ENCODE measurements at places on chromosomes 6 and 20.
A peak's percentile ranks its signal among the peaks of the same experiment; 100 is the strongest.

DNA sequence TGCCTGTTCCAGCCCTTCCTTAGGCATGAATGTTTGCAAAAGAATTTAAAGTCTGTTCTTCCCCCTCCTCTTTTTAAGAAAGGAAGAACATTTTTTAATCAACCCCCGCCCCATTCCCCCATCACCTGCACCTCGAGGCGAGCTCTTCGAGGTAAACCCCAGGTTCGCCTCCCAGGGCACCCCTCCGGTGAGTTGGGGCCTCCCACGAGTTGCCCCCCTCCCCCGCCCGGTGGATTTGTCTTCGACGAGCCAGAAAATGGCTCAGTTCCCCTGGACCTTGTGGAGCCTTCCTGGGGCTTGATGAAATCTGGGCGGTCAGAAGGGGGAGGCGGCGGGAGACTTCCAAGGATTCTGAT is 256 bp upstream of the OVOL2 start:
- DNase-seq = no peak

DNA sequence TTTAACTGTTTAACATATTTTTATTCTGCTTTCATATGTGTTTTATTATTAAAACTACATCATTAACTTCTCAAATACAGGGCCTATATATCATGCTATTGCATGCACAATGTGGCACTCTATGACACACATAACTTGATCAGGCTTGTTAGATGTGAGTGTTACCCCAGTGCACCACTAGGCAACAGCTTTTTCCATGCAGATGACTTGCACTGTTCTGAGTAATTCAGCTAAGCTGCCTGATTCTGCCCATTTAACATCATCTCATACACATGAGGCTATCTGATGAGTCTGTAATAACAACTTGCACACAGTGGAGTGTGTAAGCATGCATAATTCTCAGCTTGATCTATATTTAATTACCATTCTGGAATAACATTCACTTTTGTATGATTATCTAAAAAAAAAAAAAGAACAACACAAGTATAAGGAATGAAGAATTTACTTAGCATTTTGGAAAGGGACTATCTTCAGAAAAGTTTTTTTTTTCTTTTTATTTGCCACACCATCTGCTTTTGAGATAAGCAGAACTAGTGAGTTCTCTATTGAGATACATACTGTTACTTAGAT is 83.1 kb downstream of the GRM1 start:
- no peak for DNase-seq

DNA sequence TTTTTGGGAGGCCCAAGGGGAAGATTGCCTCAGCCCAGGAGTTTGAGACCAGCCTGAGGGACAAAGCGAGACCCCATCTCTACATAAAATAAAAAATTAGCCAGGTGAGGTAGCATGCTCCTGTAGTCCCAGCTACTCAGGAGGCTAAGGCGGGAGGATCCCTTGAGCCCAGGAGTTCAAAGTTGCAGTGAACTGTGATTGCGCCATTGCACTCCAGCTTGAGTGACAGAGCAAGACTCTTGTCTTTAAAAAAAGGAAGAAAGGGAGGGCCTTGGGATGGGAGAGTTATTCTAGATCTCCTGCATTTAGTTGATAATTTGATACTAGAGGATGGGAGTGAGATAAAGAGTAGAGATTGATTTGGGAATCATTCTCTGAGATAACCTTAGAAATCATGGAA is 68.1 kb downstream of the ITCH start:
- DNase-seq = no peak

DNA sequence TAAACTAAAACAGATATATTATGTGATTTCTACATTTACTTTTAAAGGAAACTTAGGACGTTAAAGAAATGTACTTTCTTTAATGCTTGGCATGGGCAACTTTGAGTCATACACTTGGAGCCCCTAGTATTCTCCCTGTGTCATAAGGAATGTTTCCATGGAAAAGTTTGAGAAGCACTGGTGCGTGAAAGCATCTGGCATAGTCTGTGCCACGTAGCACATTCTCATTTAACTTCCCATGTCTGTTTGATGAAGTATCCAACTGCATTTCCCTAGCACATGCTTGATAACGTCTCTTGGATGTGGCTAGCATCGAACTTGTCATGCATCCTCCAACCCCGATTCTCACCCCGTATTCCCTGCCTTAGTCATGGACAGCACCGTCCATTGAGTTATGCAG is 172.0 kb downstream of the TBC1D7 start:
- no peak for DNase-seq

DNA sequence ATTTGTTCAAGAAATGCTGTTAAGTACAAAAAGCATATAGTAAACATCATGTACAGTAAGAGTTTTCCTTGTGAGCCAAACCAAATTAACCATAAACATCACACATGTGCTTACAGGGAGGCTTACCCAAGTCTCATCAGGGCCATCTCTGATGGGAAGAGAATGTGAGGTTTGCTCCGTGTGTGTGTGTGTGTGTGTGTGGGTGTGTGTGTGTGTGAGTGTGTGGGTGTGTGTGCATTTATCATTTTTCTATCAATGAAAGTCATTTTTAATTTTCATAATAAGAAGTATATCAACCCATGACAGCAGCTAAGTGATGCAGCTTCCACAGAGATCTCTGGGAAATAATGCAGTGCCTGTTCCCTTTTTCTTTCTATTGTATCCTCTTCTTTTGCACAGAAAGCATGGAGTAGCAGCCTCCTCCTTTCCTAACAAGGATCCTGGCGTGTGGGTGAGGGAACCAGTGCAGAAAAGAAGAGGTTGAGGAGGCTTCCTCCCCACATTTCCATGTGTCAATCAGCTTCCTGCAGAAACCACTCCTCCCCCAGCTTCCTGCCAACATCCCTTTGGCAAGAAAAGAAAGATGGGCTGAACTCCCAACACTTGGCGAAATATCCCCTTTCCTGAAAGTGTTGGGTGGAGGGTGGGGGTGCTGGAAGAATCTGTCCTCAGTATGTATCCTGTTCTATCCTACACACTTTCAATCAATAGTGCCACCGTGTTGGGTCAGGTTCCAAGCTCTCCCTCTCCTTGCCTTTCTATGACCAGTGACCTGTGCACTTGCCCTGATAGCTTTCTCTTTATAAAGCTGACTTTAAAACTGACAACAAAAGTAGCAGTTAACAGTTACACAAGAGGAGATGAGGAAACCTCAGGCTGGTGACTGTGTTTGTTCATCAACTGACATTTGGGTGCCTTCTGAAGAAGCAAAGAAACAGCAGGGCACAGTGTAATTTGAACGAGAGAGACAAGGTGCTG is 251.8 kb upstream of the CITED2 start:
- DNase-seq = peak; percentile 28

GRCh38 chr6:15288856-15289255 is 43.0 kb downstream of the JARID2 start:
- DNase-seq = no peak

DNA sequence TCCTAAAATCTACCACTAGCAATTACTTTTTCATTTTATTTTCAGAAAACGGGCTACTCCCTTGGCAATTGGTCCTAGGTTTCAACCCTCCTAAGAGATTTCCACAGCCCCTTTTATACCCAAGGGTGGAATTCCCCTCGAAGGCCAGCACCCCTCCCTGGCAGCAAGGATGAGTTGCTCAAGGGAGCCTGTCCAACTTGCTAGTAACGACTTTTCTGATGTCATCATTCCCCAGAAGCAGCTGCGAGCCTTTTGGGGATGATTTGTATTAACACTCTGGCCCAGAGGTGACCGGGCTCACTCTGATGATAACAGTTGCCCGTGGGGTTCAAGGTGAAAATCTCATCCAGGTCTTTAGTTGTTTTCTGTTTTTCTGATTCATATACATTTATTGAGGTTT is 30.7 kb upstream of the NAA20 start:
- peak; percentile 34 for DNase-seq

DNA sequence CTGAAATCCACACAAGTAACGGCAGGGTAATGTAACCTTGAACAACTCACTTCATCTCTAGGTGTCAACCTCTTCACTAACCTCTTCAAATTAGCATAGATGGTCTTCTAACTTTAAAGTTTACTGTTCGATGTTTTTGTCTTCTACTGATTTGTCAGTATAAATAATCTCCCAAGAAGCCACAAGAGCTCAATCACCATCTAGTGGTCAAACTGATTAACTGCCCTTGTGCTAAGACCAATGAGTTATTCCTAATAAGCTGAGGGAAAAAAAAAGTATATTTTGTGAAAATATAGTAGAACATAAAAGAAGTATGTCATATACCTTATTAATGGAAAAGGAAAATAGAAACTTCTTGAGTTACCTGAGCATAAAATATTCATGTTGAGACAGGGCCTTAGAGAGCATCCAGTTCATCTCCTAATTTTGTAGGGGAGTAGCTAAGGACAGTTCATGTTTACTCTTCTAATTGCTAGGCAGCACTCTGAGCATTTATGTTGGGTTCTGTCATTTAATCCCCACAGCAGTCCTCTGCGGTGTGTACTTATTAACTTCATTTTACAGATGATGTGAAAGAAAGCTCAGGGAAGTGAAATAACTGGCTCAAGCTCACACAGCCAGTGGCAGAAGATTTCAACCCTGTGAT is 317.1 kb downstream of the ESR1 start:
- peak; percentile 60 for DNase-seq

- DNase-seq = no peak
These were observed 4.1 kb upstream of the C6orf141 start for GRCh38 chr6:49546331-49546730.

DNA sequence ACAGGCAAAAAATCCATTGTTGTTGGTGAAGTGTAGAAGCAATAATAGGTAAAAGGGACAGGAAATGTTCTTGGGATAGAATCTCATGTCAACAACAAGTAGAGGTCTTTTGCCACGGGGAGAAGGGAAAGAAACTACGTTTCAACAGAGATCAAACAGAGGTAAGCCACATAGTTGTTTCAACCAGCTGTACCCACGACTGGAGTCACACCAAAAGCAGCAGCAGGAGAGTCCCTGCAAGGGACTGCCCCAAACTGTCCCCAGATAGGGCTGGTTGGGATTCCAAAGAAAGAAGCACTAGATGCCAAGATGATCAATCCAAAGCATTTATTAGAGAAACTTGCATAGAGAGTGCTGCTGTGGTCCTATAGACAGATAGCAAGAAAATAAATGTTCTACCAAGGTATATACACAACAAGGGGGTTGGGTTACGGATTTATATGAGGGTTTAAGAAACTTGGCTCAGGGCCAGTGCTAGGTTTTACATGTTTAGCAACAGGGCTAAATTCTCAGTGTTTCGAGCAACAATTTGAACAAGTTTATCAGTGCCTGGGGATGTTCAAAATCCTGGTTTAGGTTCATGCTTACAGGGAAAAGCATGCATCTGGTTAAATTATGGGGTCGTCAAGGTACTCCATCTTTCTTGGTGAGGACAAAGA is 466.5 kb downstream of the MMUT start:
- DNase-seq = no peak

DNA sequence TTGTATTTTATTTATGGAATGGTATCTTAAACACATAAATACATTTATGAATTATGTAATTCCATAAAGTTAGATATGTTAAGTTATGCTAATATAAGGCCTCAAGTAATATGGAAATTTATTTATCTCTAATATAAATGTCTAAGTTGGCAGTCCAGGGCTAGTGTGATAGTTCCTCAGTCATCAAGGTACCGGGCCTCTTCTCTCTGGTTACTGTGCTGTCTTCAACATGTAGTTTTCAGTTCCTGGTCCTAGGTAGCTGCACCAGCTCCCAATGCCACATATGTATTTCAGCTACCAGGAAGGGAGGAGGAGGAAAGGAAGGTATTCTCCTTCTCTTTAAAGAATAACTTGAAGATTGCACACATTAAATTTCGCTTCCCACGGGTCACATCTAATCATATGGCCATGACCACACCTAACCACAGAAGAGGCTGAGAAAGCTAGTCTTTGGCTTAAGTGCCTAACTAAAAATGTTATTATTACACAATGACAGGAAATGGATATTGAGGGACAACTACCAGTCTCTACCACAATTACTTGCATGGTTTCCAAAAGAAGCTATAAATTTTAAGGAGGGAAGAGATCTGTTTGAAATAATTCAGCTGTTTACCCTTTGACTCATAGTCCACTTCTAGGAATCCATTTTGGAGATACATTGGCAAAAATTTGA is 68.6 kb downstream of the BCKDHB start:
- peak; percentile 89 for DNase-seq

- DNase-seq = no peak
These were observed 1.6 kb upstream of the LY86 start for GRCh38 chr6:6586671-6587526.

DNA sequence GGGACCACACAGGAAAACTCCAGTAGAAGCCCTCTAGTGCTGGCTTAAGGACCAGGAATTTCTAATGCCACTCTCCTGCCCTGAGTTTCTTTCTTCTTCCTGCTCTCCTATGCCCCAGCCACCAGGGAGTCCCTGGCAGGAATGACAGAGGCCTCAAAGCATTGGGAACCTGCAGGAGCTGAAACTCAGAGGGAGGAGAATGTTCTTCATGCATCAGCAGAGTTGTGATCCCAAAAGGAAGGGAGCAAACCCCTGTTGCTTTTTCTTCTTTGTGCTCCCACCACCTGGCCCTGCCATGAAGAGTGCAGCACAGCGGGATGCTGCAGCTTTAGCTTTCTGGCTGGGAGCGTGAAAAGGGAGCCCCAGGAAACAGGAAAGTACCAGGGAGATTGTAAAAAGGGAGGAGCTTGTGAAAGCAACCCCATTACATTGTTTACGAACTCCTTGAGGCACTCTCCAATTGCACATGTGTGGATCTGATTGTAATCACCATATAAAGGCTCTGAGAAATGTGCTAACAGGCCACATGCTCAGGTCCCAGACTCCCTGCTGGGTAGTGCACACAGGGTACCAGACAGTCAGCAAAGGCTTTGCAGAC is 34.7 kb upstream of the FKBP1A start:
- no peak for DNase-seq

DNA sequence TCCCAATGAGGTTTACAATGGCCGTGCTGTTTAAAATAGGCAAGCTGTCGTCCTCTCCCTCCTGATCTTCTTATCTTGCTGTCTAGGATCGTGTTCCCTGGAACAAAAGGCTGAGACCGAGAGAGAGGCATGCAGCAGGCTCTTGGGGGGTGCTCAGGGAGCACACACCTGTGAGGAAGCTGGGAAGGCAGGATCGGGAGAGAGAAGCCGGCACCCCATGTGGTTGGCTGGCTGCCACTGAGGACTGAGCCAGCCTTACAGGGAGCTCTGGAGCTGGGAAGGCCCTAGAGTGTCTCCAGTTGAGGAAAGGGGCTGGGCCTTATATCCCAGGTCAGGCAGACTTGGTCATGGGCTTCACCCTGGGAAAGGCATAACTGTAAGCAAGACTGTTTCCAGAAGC is 184.2 kb downstream of the LY86 start:
- DNase-seq = no peak

DNA sequence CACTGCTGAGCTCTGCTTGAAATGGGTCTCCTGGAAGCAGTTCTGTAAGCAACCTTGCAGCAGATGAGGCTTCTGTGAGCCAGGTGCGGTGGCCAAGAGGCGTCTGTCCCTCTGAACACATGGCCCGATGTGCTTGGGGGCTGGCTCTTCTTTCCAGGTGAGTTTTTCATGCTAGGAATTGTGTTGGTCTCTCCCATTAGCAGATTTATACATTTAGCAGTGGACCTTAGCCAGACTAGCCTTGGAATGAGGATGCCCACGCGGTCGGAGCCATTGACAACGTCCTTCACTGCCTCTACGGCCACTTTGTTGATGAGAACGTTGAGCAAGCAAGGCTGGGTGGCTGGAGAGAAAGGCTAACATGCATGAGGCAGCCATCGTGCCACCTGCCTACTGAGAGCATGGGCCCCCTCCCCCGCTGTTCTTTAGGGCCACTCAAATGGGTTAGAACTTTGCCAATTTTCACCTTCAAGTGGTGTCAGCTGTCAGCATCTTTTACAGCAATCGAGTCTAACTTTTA is 33.5 kb downstream of the ERMARD start:
- no peak for DNase-seq
